ENCODE measurements at places on chromosomes 7 and 10. TPM values are rescaled to one million over a fixed set of nuclear protein-coding genes. Genes with fewer than 3 reads are reported as not detected.

DNA sequence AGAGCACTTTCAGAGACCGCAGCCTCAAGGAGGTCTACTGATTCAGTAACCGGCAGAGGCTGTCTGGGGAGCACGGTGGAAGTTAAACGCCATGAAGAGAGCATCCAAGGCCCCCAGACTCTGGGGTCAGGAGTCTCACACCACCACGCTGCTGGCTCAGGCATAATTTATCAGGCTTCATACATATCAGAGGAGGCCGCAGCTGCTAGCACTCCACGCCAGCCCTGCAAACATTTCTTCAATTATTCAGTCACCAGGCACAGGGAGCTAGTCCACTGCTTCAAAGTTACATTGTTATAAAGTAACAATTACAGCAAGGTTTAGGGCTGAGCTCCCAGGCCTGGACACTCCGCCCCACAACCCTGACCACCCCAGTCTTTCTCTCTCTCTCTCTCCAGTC is 97.8 kb downstream of the PAXIP1 start:
- peaks cover 8% of the 10 kb centered on the region for H3K4me1 ChIP-seq
- no peak for DNase-seq
- no peak overlapping the region for H3K27ac ChIP-seq
- H3K36me3 ChIP-seq, result peaks cover 3% of the 10 kb centered on the region
- H3K27me3 ChIP-seq, result peaks cover 3% of the 10 kb centered on the region

- peaks cover 5% of the 10 kb centered on the region for H3K36me3 ChIP-seq
- no peaks in the 10 kb centered on the region for H3K27me3 ChIP-seq
- DNase-seq, result no peak
- H3K4me1 ChIP-seq, result peaks cover 10% of the 10 kb centered on the region
Observed at GRCh38 chr10:51950371-51950995, 251.1 kb upstream of the CSTF2T start.

GRCh38 chr10:117968354-117969182 is 78.2 kb downstream of the RAB11FIP2 start:
- no peak for DNase-seq
- no peaks in the 10 kb centered on the region for H3K4me1 ChIP-seq
- no peak overlapping the region for H3K4me3 ChIP-seq
- H3K27ac ChIP-seq, result no peak overlapping the region

DNA sequence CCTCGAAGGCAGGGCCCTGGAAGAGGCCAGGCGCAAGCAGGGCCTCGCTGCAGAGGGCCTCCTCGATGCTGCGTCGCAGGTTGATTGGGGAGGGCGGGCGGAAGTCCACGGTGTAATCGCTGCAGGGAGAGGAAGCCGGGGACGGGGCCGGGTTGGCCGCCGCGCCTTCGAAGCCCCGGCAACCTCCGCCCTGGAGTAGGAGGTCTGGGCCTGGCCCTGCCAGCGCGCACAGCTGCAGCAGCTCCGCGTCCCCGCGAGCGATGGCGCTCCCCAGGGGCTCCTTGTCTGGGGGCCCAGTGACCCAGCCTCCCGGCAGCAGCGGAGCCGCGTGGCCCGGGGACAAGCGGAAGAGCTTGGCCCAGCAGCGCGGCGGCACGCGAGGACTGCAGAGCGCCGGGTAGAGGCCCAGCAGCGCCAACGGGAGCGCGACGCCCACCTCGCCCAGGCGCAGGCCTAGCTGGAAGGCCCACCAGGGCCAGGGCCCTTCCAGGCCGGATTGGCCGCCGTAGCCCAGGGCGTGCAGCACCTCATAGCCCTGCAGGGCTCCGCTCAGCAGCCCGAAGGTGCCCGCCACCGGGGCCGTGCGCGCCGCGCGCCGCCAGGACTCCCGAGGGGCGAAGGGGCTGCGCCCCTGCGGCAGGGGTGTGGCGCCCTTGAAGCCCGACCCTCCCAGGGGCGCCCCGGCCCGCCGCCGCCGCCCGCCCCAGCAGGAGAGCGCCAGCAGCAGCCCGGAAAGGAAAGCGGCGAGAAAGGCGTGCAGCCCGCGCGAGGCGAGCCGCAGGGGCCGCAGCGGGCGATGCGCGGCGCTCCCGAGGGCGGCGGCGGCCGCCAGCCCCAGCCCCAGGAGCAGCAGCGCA is 7.8 kb upstream of the RBM28 start:
- H3K27ac ChIP-seq, result no peak overlapping the region
- H3K4me1 ChIP-seq, result peaks cover 14% of the 10 kb centered on the region
- DNase-seq, result no peak
- H3K36me3 ChIP-seq, result no peaks in the 10 kb centered on the region

DNA sequence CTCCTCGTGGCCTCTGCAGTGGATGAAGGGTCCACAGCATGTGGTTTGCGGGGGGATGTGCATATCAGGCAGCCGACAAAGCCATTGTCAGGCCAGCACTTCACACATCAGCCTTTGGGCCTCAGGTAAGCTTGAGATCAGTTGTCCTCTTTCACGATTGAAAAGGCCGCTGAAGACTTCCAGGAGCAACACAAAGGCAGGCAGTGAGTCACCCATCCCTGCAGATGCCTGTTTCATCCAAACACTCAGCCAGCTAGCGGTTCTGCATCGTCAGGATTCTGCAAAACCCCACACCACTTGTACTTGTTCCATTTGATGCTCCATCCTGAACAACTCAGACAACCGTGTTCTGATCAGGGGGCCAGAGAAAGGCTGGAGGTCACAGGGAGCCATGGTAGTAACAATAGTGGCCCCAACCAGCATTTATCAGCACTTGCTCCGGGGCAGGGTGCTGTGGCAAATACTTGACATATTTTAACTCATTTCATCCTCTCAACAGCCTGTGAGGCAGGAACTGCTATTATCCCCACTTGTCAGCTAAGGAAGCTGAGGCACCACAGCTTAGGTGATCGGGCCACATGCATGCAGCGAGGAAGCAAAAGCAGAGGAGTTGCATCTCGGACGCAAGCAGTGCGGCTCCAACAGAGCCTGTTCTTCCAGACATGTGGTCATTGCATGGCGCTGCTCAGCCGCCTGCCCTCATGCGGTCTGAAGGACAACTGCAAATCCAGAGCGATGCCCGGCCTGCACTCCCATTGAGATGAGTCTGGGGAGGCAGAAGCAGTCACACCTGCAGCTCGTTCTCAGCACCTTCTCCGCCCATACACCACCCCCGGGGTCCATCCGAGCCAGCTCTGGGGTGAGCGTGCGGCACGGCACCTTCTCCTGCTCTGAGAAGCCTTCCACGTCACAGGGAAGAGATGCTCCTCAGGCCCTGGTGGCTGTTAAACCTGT is 144.9 kb downstream of the PAXIP1 start:
- H3K4me3 ChIP-seq, result no peak overlapping the region
- H3K27ac ChIP-seq, result no peak overlapping the region
- H3K27me3 ChIP-seq, result peaks cover 4% of the 10 kb centered on the region
- DNase-seq, result no peak
- no peaks in the 10 kb centered on the region for H3K36me3 ChIP-seq

GRCh38 chr7:67525588-67525987 is 529.0 kb downstream of the TYW1 start:
- peaks cover 8% of the 10 kb centered on the region for H3K4me1 ChIP-seq
- peaks cover 3% of the 10 kb centered on the region for H3K27me3 ChIP-seq
- no peaks in the 10 kb centered on the region for H3K36me3 ChIP-seq
- H3K4me3 ChIP-seq, result no peak overlapping the region

DNA sequence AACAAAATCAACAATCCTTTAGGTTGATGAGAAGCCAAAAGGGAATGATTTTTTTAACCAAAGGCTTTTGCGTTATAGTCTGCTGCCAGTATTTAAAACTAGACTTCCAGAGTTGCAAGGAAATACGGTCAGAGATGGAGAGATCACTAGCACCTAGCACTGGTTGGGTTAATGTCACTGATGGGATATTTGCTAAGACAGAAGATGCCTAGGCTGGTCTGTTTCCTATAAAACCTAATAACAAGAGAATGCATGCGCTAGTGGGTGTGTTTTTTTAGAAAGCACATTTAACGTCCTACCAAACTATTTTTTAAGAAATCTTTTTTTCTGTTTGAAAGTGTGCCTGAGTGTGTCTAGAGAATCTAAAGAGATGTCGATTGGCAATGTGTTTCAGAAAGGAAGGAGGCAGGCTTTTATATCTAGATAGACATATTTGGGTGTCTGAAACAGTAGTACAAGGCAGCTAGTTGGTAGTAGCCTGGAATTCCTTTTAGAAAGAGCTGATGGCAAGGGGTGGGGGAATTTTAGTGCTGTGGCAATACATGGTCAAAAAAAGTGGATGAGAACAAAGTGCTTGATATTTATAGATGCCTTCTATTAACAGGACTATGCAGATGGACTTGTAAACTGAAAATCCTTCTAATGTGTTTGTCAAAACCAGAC is 863 bp downstream of the CALD1 start:
- peak overlapping the region; percentile 91 for H3K4me3 ChIP-seq
- H3K27ac ChIP-seq, result no peak overlapping the region
- H3K27me3 ChIP-seq, result no peaks in the 10 kb centered on the region
- peaks cover 28% of the 10 kb centered on the region for H3K4me1 ChIP-seq
- H3K36me3 ChIP-seq, result no peaks in the 10 kb centered on the region

DNA sequence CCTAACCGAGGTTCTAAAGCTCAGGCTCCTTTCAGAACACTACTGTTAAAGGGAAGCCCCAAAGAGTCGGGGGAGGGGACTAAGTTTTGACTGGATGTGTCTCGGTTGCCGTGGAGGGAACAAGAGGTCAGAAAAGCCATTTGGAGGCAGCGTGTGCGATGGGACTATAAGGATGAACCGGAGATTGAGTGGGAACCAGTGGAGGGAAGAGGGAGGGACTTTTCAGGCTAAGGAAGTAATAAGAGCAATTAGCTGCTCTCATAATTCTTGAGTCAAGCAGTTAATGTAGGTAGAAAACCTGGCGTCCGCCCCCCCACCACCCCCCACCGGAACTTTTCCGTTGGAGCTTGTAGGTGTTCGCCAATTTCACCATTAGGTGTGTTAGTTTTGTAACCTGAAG is 491 bp upstream of the AKAP9 start:
- DNase-seq, result peak; percentile 11
- H3K36me3 ChIP-seq, result no peaks in the 10 kb centered on the region
- H3K27ac ChIP-seq, result peak overlapping the region; percentile 62
- H3K27me3 ChIP-seq, result no peaks in the 10 kb centered on the region
- peak overlapping the region; percentile 96 for H3K4me3 ChIP-seq
- peaks cover 25% of the 10 kb centered on the region for H3K4me1 ChIP-seq

- H3K36me3 ChIP-seq, result peaks cover 14% of the 10 kb centered on the region
- no peak for DNase-seq
- no peaks in the 10 kb centered on the region for H3K27me3 ChIP-seq
- no peak overlapping the region for H3K27ac ChIP-seq
Observed at GRCh38 chr7:6392712-6393666, 54.8 kb downstream of the DAGLB start.

- H3K27ac ChIP-seq, result no peak overlapping the region
- H3K27me3 ChIP-seq, result no peaks in the 10 kb centered on the region
- peaks cover 14% of the 10 kb centered on the region for H3K36me3 ChIP-seq
- no peak for DNase-seq
Observed at GRCh38 chr7:50664461-50664922, 99.3 kb upstream of the DDC start.

DNA sequence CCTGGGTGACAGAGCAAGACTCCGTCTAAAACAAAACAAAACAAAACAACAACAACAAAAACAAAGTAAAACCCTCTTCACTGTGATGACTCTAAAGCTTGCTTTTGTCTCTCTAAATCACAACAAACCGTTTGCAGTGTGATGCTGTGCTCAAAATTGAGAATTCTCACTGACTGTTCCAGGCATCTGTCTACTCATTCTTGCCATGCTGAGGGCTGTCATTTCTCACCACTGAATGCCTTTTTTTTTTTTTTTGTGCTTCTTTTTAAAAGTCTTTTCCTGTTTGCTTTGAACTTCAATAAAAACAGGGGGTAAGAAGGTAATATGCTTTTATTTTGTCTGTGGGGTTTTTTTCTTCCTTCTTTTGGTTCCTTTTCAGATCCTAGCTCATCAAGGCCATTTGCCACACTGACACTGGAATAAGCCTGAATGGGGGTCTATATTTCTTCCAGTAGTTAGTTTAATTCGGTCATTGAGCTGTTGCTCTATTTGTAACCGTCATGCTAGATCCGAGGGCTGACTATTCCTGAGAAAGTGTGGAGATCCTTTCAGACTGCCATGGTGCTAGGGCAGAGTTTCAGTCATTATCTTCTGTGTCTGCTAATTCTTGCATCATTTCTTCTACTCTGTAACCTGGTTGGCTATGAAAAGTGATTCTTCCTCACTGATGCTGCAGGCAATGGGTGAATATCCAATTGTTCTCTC is 10.6 kb downstream of the FAS start:
- H3K4me3 ChIP-seq, result peak overlapping the region; percentile 11
- H3K4me1 ChIP-seq, result peaks cover 49% of the 10 kb centered on the region
- no peak for DNase-seq
- no peaks in the 10 kb centered on the region for H3K27me3 ChIP-seq
- H3K27ac ChIP-seq, result no peak overlapping the region

MSMB gene
- total RNA-seq, result not detected

ERVW-1 gene
- not detected for total RNA-seq

GPER1 gene
- total RNA-seq, result 0.91 TPM

EPHA1 gene
- not detected for total RNA-seq

BTBD16 gene
- not detected for total RNA-seq

TLL2 gene
- 2.1 TPM for total RNA-seq
